ENCODE measurements at places on chromosomes 3 and 15.

DNA sequence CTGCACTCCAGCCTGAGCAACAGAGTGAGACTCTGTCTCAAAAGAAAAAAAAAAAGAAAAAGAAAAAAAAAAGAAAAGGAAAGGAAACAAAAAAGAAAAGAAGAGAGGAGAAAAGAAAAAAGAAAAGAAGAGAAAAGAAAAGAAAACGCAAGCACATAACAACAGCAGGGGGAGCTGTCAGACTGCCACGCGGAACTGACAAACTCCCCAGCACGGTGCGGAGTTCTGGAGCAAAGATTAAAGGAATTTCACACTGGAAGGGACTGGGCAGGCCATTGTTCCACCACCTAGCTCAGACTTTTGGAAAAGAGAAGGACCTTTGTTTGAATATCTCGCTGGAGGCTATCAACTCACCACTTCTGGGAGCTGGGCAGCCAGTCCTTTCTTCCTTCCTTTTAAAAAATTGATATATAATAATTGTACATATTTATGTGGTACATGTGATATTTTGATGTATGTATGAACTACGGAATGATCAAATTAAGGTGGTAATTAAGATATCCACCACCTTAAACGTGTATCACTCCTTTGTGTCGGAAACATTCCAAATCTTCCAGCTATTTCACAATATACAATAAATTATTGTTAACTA is 40.5 kb downstream of the DPPA2 start:
- peak; percentile 39 for DNase-seq

GRCh38 chr3:110749006-110749405 is 322.6 kb upstream of the NECTIN3 start:
- DNase-seq: no peak

GRCh38 chr3:15501126-15501525 is 20.4 kb downstream of the COLQ start:
- DNase-seq: no peak

DNA sequence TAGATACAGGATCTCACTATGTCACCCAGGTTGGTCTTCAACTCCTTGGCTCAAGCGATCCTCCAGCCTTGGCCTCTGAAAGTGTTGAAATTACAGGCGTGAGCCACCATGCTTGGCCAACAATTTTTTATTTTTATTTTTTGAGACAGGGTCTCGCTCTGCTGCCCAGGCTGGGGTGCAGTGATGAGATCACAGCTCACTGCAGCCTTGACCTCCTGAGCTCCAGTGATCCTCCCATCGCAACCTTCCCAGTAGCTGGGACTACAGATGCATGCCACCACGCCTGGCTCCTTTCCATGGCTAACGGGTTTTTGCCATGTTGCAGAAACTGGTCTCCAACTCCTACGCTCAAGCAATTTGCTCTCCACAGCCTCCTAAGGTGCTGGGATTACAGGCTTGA is 20.2 kb upstream of the PIK3CB start:
- DNase-seq: no peak

DNA sequence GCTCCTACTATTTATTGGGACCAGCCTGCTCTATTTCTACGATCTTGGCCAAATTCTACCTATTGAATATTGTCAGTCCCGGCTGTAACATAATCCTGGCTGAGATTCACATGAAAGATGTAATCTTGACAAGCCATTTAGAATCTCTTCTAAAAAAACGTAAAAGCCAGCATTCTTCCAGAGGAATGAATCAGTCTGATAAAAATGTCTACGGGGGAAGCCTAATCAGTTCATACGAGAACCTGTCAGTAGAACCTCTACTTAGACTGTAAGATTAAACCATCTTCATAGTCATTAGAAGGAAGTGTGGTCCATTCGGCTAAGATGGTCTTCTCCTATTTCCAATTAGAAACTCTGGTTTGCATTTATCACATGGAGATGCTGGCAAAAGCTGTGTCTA is 147.2 kb upstream of the WNT5A start:
- no peak for DNase-seq

DNA sequence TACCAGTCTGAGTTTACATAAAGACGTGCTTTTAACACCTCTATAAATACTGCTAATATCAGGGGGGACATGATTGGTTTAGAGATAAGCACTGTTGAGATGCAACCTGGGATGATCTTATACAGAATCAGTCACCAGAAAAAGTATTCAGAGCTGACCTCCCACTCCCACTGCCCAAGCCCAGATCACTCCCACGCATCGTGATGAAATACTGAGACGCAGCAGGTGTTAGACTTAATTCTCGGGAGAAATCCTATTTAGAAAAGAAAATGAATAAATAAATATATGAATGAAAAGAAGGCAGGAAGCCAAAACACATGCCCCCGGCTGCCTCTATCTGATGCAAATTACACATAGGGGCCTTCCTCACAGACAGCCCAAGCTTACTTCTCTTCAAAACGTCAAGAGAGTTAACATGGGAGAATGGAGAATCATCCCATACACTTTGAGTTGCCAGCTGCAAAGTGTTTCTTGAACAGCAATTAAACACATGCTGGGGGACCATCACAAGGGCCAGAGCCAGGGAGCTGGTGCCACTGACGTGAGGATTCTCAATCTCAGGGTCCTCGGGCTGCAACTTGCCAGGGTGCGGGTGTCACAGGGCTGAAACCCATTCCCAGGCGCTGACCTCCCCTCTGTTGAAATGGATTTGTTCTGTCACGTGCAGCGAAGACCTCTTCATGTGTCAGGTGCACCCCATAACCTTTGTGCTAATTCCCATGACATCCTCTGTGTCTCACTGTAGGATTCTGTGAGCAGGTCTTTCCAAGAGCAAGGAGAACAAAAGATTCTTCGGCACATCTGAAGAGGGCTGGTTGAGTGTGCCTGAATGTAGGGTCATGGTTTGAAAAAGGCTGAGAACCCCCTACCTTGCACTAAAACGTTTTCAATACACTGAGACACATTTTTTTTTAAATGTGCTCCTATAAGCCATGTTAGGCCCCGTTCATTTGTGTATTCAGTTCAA is 764.2 kb upstream of the ARRDC4 start:
- no peak for DNase-seq

DNA sequence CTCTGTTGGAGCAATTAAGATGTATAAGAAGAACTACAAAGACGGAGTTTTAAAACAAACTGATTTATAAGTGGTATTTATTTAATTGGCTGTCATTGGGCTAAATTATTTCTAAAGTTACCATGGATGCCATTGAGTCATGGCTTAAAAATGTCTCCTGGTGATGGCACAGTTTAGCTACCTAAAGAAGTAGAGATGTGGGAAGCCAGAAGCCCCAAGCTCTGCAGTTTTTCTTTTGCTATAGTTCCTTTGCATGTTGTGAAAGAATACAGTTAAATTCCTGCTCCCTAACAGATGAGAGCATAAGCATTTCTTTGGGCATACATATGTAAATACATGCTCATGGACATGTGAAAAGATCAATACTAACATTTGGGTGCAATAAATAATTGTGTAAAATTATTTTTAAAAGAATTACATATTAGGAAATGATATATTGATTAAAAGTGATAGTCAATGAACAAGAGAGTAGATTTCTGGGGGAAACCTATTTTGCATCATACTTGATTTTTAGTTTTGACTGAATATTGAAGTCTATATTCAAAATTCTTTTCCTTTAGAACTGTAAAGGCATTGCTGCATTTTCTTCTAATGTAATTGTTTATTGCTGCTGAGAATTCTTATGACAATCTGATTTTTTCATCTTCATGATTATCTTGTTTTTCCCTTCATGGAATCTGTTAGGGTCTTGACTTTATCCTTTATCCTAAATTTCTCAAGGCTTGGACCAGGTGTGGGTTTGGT is 2.1 kb downstream of the OPA1 start:
- DNase-seq: no peak

- DNase-seq: no peak
Observed at GRCh38 chr3:16724487-16724886, 119.3 kb upstream of the DAZL start.

GRCh38 chr3:154775821-154776548 is 304.1 kb upstream of the MME start:
- DNase-seq: no peak

- no peak for DNase-seq
Observed at GRCh38 chr15:31585240-31585639, 258.6 kb downstream of the KLF13 start.

GRCh38 chr3:49903451-49904424 is at the start of gene MST1R:
TSS of gene MST1R (minus strand) at chr3:49903873. CDS start at chr3:49903609, 264 bp downstream.
- DNase-seq: peak; percentile 93

GRCh38 chr3:72413228-72413627 is 435.0 kb downstream of the SHQ1 start:
- DNase-seq: no peak

DNA sequence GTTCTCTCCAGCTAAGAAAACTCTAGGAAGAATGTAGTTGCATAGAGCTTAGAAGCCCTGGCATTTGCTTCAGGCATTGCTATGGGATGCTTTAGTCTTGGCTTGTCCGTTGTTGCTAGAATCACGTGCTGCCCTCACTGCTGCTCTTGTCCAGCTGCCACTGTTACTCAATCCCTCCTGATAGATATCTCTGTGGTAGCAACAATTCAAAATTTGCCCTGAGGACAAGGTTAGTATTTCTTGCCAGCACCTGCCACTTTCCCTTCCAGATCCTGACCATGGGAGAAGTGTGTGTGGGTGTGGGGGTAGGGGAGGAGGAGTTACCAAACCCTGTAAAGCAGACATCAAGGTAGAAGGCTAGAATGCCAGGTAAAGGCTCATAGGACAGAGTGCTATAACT is 113.8 kb downstream of the PPM1L start:
- no peak for DNase-seq

- DNase-seq: no peak
Observed at GRCh38 chr3:102525624-102526023, 90.8 kb downstream of the ZPLD1 start.

- peak; percentile 64 for DNase-seq
Observed at GRCh38 chr15:27017168-27017809, 46.3 kb downstream of the GABRG3 start.

- peak; percentile 26 for DNase-seq
Observed at GRCh38 chr15:79431636-79432344, at the start of gene MINAR1. TSS of gene MINAR1 (plus strand) at chr15:79432336. CDS start at chr15:79456148, 23,812 bp downstream.

DNA sequence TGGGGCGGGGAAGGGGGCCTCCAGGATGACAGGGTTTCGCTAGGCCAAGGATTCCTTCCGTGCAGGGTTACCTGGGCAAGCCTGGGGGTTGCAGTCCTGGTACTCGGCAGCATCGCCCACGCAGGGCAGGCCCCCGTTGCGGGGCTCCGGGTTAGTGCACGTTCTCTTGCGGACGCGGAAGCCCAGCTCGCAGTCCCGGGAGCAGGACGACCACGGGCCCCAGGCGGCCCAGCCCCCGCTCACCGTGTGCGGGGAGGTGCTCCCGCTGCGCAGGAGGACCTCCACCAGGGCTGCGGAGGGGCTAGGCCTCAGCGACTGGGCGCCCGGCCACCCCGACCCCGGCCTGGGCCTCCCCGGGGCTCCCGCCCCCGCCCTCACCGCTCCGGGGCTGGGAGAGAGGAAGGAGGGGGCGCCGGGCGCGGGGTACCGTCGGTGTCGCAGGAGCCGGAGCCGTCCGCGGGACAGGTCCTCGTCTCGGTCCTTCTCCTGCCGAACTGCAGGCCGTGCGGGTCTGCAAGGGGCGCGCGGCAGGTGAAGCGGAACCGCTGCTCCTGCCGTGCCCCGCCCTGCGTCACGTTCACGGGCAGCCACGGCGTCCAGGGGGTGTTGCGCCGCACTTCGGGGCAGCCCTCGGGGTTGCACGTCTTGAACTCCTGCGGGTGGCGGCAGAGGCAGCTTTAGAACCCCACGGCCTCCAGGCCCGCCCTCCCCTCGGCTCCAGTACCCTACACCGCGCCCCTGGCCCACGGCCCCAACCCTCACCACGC is 114.6 kb downstream of the SEMA5B start:
- DNase-seq: no peak

GRCh38 chr3:138686771-138687221 is 78.2 kb downstream of the FAIM start:
- DNase-seq: no peak

DNA sequence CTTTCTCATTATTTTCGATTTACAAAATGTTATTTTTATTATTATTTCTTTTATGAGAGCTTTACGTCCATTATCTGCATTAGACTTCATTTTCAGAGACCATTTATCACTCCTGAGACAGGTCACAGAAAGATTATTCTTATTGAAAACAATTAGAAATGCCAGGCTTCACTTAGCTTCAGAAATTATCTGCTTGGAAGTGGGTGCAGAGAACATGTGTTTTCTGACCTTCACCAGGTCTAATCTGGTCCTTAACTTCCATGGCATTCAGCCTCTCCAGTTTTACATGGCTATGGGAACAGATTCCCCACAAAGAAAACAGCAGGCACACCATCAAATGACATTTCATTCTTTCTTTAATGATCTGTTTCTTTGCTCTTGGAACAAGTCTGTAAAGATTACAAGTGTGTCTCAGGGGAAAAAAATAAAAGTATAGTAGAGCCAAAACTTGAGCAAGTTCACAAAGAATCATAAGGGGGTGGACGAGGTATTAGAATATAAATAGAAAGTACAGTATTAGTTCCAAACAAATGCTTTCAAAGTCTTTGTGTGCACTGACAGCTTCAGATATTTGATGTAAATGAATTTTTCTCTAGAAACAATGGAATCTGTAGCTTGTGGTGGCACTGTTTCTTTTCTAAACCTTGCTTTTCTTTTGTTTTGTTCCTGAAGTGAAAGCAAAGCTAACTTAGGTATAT is 294.2 kb upstream of the MEIS2 start:
- DNase-seq: no peak

DNA sequence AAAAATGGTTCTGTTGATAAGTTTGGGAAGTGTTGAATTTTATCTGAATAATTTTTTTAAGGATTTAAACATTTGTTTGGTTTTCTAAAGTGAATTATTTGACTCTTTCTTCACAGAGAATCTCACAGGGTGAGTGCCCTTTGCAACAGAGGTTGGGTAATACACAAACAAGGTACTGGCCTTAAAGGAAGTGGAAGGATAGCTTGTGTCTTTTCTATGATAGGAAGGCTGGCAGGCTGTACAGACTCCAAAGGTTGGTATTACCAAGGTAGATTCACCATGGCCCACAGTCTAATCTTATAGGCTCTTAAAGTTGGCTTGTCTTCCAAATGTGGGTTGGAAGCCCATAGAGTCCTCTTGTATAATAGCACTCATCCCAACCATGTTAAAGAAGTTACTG is 311.5 kb downstream of the SV2B start:
- no peak for DNase-seq

DNA sequence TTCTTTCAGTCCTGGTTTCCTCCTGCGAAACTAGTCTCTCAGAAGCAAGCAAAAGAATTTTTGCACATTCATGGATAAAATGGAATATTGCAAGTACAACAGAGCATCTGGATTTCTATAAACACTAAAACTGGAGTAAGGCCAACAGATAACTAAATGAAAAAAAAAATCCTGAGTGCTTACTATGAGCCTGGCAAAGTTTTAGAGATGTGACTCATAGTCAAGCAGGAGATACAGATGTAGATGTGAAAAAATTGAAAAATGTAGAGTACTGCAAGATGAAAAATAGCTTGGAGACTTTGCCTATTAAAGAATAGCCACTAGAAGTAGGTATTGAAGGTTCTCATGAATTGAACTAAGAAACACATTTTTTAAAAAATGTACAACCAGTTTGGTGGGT is 397.4 kb downstream of the OTOL1 start:
- DNase-seq: no peak

GRCh38 chr3:144586382-144586781 is 614.8 kb downstream of the DIPK2A start:
- no peak for DNase-seq

Measured in activated CD8-positive, alpha-beta T cell treated with anti-CD3 and anti-CD28 coated beads for 36 hours (primary cell).